Activated CD4-positive, alpha-beta T cell treated with anti-CD3 and anti-CD28 coated beads for 36 hours (primary cell): ENCODE measurements at places on chromosomes 2 and 18. TPM values are rescaled to one million over a fixed set of nuclear protein-coding genes. Genes with fewer than 3 reads are reported as not detected.

Gene SOX11
- not detected for total RNA-seq

- no peak overlapping the region for H3K4me3 ChIP-seq
- DNase-seq, result no peak
Measured at GRCh38 chr2:196409376-196409775, 230.1 kb upstream of the CCDC150 start.

Gene IL36B
- total RNA-seq, result not detected

DNA sequence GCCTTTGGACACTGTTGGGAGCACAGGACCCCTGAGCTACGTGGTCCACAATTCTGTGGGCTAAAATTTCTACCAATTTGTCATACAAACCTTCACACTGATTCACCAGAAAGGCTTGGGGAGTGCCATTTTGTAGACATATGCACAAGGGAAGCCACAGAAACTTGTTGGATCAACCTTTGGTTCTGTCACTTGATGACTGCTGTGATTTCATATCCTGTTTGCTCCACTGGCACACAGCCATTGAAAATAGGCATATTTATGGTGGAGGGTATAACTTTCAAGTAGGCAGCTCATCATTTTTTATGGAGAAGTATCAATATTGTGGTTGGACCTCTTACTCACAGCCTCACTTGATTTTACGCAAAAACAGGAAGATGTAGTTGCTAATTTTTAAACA is 10.5 kb downstream of the NAPG start:
- H3K36me3 ChIP-seq, result peaks cover 38% of the 10 kb centered on the region
- peaks cover 24% of the 10 kb centered on the region for H3K4me1 ChIP-seq
- DNase-seq, result no peak
- H3K27ac ChIP-seq, result no peak overlapping the region

DNA sequence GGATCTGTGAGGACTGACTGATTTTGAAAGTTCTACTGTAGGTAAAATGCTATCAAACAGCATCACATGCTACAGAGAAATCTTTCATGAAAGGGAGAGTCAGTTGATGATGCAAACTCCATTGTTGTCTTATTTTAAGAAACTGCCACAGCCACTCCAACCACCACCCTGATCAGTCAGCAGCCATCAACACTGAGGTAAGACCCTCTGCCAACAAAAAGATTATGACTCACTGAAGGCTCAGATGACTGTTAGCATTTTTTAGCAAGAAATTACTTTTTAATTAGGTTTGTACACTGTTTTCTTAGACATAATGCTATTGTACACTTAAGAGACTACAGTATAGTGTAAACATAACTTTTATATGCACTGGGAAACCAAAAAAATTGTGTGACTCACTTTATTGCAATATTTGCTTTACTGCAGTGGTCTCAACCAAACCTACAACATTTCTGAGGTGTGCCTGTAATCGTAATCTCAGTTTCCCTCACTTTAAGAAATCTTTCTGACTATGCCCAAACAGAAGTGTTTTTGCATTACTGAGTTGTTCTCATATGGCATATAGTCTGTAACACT is 42.8 kb downstream of the METTL8 start:
- H3K36me3 ChIP-seq, result peaks cover 20% of the 10 kb centered on the region
- peak; percentile 62 for DNase-seq
- no peaks in the 10 kb centered on the region for H3K27me3 ChIP-seq
- H3K27ac ChIP-seq, result peak overlapping the region; percentile 43

- H3K36me3 ChIP-seq, result no peaks in the 10 kb centered on the region
- no peak within 1 kb of the TSS for H3K27ac ChIP-seq
- H3K27me3 ChIP-seq, result peaks cover 53% of the 10 kb centered on the region
- H3K4me1 ChIP-seq, result peaks cover 23% of the 10 kb centered on the region
Measured at GRCh38 chr2:216632952-216633615, at the start of gene IGFBP2. Gene IGFBP2 (plus strand): TSS chr2:216633420. CDS start chr2:216633524, 104 bp downstream.

GRCh38 chr18:22283397-22283796 is 114.0 kb downstream of the GATA6 start:
- H3K4me1 ChIP-seq, result no peaks in the 10 kb centered on the region
- H3K36me3 ChIP-seq, result no peaks in the 10 kb centered on the region
- no peak overlapping the region for H3K27ac ChIP-seq
- H3K27me3 ChIP-seq, result no peaks in the 10 kb centered on the region
- DNase-seq, result no peak

Gene ALPI
- total RNA-seq, result not detected

- H3K4me3 ChIP-seq, result no peak overlapping the region
- H3K4me1 ChIP-seq, result peaks cover 15% of the 10 kb centered on the region
- peak; percentile 85 for DNase-seq
- H3K27me3 ChIP-seq, result peaks cover 2% of the 10 kb centered on the region
Measured at GRCh38 chr2:232897598-232898408, 27.7 kb downstream of the SNORC start.

- no peaks in the 10 kb centered on the region for H3K4me1 ChIP-seq
- H3K36me3 ChIP-seq, result no peaks in the 10 kb centered on the region
- DNase-seq, result no peak
- H3K4me3 ChIP-seq, result no peak overlapping the region
Measured at GRCh38 chr18:10953672-10954071, 195.7 kb downstream of the PIEZO2 start.

DNA sequence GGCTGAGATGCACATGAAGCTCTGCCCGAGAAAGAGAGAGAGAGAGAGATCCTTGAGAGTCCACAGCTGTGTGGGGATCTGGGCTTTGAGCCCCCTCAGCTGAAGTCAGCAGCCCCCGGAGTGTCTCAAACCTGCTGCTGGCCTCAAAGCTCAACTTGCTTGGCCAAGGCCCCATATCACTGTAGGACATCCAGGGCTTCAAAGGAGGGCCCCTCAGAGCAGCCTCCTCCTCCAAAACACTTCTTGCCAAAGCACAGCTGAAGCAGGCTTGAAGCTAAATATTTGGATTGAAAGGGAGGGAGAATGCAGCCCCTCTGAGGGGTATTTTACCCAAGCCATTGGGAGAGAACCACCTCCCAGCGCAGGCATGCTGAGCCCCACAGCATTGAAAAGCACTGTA is 357.6 kb downstream of the OSR1 start:
- H3K27ac ChIP-seq, result no peak overlapping the region
- no peaks in the 10 kb centered on the region for H3K27me3 ChIP-seq
- H3K4me3 ChIP-seq, result no peak overlapping the region
- no peaks in the 10 kb centered on the region for H3K36me3 ChIP-seq
- H3K4me1 ChIP-seq, result no peaks in the 10 kb centered on the region

DNA sequence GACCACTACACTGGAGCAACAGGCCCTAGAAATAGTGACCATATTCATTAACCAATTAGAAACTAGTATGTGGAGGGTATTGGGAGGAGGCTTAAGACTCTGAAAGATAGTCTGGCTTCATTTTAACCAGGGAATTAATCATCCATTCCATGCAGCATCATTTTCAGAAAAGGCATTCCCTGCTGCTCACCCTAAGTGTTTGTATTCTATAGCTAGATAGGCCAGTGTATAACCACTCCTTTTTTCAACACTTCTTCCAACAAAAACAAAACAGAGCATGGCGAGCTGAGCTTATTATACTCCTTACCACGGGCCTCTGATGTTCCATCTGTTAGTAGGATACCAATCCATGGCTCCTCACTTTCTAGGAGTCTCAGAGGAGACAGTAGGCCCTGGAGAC is 112.0 kb upstream of the PKDCC start:
- no peaks in the 10 kb centered on the region for H3K4me1 ChIP-seq
- H3K4me3 ChIP-seq, result no peak overlapping the region
- no peak overlapping the region for H3K27ac ChIP-seq
- no peak for DNase-seq
- peaks cover 3% of the 10 kb centered on the region for H3K27me3 ChIP-seq
- no peaks in the 10 kb centered on the region for H3K36me3 ChIP-seq

Gene SYT4
- total RNA-seq, result not detected

DNA sequence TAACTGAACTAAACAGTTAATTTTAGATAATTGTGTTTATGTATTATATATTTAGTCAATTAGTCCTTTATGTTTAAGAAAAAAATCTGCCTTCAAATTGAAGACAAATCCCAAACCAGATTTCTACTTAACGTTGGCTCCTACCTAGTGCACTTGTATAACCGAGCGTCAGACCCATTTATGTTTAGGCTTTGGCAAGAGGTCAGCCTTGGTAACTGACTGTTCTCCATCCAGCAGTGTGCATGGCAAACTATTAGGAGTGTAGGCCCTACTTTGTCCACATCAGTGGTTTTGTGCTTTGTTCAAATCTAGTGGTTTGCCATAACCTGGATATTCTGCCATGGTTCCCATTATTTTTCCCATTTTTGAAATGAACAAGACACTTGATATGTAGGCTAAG is 114.8 kb downstream of the MIB1 start:
- H3K36me3 ChIP-seq, result peaks cover 23% of the 10 kb centered on the region
- no peak overlapping the region for H3K27ac ChIP-seq
- H3K4me3 ChIP-seq, result no peak overlapping the region
- H3K4me1 ChIP-seq, result peaks cover 7% of the 10 kb centered on the region

Gene FSIP2
- 0.05 TPM for total RNA-seq

- no peak overlapping the region for H3K27ac ChIP-seq
- H3K27me3 ChIP-seq, result peaks cover 4% of the 10 kb centered on the region
- no peaks in the 10 kb centered on the region for H3K36me3 ChIP-seq
- H3K4me3 ChIP-seq, result no peak overlapping the region
- no peaks in the 10 kb centered on the region for H3K4me1 ChIP-seq
- DNase-seq, result no peak
Measured at GRCh38 chr2:3127710-3128109, 249.9 kb downstream of the EIPR1 start.

Gene ZDBF2
- total RNA-seq, result 11.7 TPM

Gene CCDC85A
- total RNA-seq, result not detected

DNA sequence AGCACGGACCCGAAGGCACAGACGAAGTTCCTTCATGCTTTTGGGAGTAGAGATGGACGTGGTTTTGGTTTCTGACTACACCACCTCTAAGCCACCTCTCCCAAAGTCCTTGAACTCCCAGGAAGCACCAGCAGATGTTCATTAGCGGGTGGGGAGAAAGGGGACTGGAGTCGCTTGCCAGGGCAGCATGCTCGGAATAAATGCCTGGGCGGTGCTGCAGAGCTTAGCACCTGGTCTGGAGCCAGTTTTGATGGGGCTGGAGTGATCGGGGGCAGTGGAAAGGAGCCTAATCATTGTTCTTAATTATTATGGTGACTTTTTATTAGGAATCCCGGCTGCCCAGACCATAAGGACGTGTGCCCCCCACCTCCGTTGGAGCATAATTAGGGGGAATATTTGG is 220.8 kb downstream of the TFCP2L1 start:
- H3K4me1 ChIP-seq, result no peaks in the 10 kb centered on the region
- H3K4me3 ChIP-seq, result no peak overlapping the region
- peaks cover 2% of the 10 kb centered on the region for H3K27me3 ChIP-seq
- DNase-seq, result no peak
- H3K36me3 ChIP-seq, result no peaks in the 10 kb centered on the region

DNA sequence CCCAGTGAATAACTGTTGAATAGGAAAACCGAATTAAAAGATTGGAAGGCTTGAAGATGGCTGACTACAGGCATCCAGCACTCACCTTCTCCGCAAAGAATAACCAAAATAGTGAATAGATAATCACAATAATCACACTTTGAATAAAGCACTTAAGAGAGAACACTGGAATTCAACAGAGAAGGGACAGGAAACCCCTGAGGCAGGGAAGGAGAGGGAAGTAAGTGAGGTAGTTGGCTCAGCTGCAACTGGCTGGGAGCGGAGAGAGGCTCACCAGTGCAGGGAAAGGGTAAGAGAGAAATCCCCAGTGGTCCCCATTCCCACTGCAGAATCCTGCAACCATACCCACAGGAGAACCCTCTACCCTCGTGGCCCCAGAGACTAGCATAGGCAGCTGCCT is 246.6 kb upstream of the NCKAP5 start:
- H3K36me3 ChIP-seq, result no peaks in the 10 kb centered on the region
- no peak overlapping the region for H3K4me3 ChIP-seq
- no peak for DNase-seq
- no peak overlapping the region for H3K27ac ChIP-seq
- H3K27me3 ChIP-seq, result peaks cover 6% of the 10 kb centered on the region
- H3K4me1 ChIP-seq, result no peaks in the 10 kb centered on the region

DNA sequence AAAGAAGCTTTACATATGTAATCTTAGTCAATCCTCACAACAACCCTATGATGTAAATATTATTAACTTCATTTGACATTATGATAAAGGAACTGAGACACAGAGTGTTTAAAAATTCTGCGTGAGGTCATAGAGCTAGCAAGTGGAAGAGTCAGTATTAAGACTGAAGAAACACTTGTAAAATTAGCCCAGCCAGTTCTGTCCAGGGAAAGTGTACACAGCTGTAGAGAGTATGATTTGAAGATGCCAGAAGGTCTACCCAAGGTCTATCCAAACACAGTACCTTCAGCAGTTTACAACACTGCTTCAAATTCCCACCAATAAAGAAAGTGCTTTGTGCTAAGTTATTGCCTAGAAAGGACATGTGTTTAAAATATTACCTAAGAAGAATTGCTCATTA is 51.7 kb upstream of the ITPRID2 start:
- no peak overlapping the region for H3K4me3 ChIP-seq
- no peaks in the 10 kb centered on the region for H3K36me3 ChIP-seq
- no peak overlapping the region for H3K27ac ChIP-seq
- DNase-seq, result no peak

DNA sequence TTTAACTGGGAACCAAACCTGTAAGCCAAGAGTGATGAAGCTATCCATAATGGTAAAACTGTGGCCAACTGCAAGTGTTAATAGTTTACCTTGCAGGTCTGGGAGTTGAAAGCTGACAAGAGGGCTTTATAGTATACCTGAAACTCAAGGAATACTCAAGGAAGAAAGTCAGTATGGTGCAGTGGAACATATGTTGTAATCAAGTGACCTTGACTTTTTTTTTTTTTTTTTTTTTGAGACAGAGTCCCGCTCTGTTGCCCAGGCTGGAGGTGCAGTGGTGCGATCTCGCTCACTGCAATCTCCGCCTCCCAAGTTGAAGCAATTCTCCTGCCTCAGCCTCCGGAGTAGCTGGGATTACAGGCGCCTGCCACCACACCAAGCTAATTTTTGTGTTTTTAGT is 27.6 kb downstream of the VIL1 start:
- H3K27me3 ChIP-seq, result no peaks in the 10 kb centered on the region
- no peak overlapping the region for H3K27ac ChIP-seq
- no peaks in the 10 kb centered on the region for H3K4me1 ChIP-seq
- H3K36me3 ChIP-seq, result peaks cover 31% of the 10 kb centered on the region

DNA sequence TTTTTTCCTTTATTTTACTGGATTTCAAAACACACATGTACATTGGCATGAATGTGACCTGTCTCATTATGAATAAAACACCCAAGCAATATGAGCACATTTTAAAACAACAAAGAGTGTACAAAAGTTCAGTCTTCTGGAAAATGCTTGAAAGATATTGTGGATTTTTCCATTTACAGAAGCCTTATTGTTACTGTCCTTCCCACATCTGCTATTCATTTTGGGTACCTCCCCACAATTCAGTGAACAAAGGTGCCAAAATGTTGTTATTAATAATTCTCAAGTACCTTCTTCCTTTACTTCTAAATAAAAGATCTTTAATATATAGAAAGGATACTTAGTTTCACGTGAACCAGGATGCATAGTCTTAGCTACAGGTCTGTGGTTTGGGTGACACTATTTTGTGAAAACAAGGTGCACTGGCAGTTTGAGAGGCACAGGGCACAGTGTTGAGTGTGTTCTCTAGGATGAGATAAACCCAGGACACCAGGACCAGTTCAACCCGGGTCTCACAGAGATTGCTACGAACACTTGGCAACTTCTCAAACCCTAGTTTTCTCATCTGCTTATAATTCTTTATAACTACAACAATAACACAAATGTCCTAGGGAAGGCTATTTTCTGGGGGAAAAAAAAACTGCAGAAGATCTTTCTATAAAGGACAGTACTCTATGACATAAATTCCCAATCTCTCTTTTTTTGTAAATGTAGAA is 84.5 kb upstream of the GALNT5 start:
- H3K27ac ChIP-seq, result no peak overlapping the region
- DNase-seq, result no peak
- no peaks in the 10 kb centered on the region for H3K36me3 ChIP-seq
- no peaks in the 10 kb centered on the region for H3K4me1 ChIP-seq
- H3K4me3 ChIP-seq, result no peak overlapping the region
